Neural progenitor cell (in vitro differentiated cells): ENCODE measurements at places on chromosomes 1 and 21. TPM values are rescaled to one million over a fixed set of nuclear protein-coding genes. Genes with fewer than 3 reads are reported as not detected.

DNA sequence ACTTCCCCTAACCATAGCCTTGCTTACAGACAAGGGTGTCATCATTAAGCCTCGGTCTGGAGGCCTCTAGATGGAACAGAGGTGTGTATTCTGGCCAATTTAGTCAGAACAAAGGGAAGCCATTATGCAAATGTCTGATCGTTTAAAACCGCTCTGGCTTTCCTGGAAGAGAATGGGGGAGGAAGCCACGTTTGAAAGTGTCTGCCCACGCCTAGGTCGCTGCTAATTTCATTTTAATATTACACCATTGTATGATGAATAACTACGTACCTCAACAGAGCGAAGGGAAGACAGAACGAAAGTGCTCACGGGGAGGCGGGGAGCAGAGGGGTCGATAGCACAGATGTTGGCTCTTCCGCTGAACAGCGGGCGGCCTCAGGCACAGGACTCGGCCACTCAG lies 41.1 kb upstream of the CSF3R start:
- H3K27ac ChIP-seq, result no peak overlapping the region
- peaks cover 13% of the 10 kb centered on the region for H3K4me1 ChIP-seq
- no peaks in the 10 kb centered on the region for H3K27me3 ChIP-seq
- H3K36me3 ChIP-seq, result no peaks in the 10 kb centered on the region
- no peak overlapping the region for H3K4me3 ChIP-seq
- no peak for DNase-seq

The CAPN8 gene
- not detected in 2 replicates for total RNA-seq

The CLEC20A gene
- not detected in 2 replicates for total RNA-seq

GRCh38 chr21:37389456-37389855 lies 22.9 kb downstream of the DYRK1A start:
- H3K36me3 ChIP-seq, result no peaks in the 10 kb centered on the region
- no peak for DNase-seq
- H3K27ac ChIP-seq, result no peak overlapping the region
- H3K4me3 ChIP-seq, result no peak overlapping the region
- H3K4me1 ChIP-seq, result peaks cover 28% of the 10 kb centered on the region

DNA sequence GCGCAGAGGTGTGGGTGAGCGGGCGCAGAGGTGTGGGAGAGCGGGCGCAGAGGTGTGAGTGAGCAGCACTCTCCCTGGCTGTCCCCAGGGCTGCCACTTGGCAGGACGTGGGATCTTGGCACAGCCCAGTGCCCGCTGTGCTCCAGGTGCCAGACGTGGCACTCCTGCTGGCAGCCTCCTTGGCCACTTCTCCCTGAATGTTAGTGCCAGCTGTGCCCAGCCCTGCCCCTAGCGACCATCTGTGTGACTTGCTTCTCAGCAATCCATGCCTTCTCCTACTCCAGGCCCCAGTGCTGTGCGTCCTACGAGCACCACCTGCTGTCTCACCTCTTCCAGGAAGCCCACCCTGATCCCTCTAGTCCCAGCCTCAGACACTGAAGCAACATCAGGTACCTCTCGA lies 30.5 kb downstream of the KRTAP10-1 start:
- H3K4me1 ChIP-seq, result peaks cover 7% of the 10 kb centered on the region
- no peaks in the 10 kb centered on the region for H3K36me3 ChIP-seq
- no peaks in the 10 kb centered on the region for H3K27me3 ChIP-seq
- DNase-seq, result no peak

The C1orf53 gene
- total RNA-seq, result 1.4 and 5.4 TPM in 2 replicates

GRCh38 chr1:182786223-182786994 lies 3.2 kb upstream of the NPL start:
- H3K27me3 ChIP-seq, result peaks cover 44% of the 10 kb centered on the region
- H3K36me3 ChIP-seq, result no peaks in the 10 kb centered on the region
- H3K27ac ChIP-seq, result no peak overlapping the region
- H3K4me1 ChIP-seq, result peaks cover 17% of the 10 kb centered on the region
- no peak overlapping the region for H3K4me3 ChIP-seq
- peak; percentile 82 for DNase-seq

GRCh38 chr1:242025681-242026080 lies 26.8 kb upstream of the MAP1LC3C start:
- no peak overlapping the region for H3K27ac ChIP-seq
- DNase-seq, result peak; percentile 55
- H3K27me3 ChIP-seq, result no peaks in the 10 kb centered on the region
- no peak overlapping the region for H3K4me3 ChIP-seq

The ECM1 gene
- 0.30 and 0.65 TPM in 2 replicates for total RNA-seq

DNA sequence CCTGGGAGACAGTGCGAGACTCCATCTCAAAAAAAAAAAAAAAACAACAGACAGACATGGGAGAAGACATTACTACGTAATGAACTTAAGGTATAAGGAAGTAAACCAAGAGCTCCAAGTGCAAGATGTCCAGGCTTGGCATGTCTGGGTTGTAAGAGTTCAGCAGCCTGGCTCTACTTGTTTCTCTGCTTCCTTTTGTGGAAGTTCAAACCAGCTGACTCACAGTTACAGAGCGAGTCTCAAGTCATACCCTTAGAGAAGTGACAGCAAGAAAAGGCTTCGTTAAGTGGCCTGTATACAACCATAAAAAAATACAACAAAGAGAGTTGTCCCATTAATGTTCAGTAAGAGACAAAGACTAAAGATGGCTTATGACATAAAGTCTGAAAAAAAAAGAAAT lies 1.3 kb downstream of the RIT1 start:
- no peak overlapping the region for H3K27ac ChIP-seq
- no peaks in the 10 kb centered on the region for H3K4me1 ChIP-seq
- DNase-seq, result no peak
- H3K27me3 ChIP-seq, result no peaks in the 10 kb centered on the region

DNA sequence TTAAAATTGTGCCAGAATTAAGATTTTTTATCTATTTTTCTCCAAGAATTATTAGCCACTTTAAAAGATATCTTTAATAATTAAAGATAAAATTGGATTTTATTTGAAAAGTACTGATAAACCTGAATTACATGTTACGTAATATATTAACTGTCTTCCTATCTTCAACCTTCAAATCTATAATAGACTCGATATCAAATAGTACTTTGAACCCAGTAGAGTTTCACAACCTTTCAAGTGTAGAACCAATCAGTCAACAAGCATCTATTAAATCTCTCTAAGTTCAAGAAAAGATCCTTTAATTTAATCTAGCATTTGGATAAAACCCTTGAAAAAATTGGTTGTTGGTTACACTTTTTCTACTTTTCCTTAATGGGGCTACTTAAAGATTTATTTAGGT lies 271.4 kb downstream of the GPR52 start:
- H3K4me3 ChIP-seq, result no peak overlapping the region
- no peak overlapping the region for H3K27ac ChIP-seq
- no peaks in the 10 kb centered on the region for H3K27me3 ChIP-seq

DNA sequence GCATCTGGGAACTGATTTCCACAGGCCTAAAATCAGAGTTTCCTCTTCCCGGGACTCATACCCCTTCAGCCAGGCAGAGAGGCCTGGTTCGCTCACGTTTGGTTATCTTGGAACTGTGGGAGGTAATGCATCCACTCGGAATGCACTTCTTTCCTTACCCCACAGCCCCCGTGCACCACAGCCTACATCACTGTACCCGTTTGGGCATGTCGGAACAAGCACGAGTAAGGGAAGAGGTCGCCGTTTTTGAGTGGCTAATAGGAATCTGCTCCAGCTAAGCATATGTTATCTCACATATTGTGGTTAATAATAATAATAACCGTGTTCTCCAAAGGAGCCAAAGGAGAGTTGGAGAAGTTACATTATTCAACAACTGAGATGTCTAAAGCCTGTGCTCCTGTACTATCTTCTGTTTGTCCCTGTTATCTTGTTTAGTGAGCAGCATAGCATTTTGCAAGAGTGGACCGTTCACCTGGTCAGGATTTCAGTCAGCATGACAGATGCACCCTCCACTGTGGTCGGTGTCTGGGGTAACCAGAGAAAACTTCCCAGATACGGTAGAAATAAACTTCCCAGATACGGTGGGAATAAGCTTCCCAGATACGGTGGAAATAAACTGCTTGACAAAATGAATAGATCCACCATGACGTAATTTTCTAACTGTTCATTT lies 198.6 kb downstream of the SDCCAG8 start:
- no peak for DNase-seq
- H3K36me3 ChIP-seq, result no peaks in the 10 kb centered on the region
- no peaks in the 10 kb centered on the region for H3K27me3 ChIP-seq
- H3K4me1 ChIP-seq, result peaks cover 5% of the 10 kb centered on the region
- H3K27ac ChIP-seq, result no peak overlapping the region
- no peak overlapping the region for H3K4me3 ChIP-seq

DNA sequence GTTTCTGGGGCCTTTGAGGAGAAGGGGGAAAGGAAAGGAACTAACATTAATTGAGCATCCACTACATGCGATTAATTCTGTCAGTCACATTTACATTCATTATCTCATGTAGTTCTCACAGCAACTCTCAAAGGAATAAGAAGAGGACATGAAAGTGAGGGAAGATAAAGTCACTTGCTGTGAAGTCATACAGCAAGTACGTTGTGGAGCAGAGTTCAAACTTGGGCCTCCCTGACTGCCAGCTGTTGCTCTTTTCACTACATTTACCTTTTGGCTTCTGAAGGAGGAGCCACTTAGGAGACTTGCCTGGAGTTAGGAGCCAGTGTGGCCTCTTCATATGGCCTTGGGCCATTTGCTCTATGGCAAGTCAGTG lies 6.2 kb downstream of the ZNF691 start:
- H3K27me3 ChIP-seq, result no peaks in the 10 kb centered on the region
- H3K36me3 ChIP-seq, result peaks cover 4% of the 10 kb centered on the region
- peaks cover 8% of the 10 kb centered on the region for H3K4me1 ChIP-seq
- no peak overlapping the region for H3K27ac ChIP-seq
- DNase-seq, result no peak

The LCE1A gene
- total RNA-seq, result not detected in 2 replicates

DNA sequence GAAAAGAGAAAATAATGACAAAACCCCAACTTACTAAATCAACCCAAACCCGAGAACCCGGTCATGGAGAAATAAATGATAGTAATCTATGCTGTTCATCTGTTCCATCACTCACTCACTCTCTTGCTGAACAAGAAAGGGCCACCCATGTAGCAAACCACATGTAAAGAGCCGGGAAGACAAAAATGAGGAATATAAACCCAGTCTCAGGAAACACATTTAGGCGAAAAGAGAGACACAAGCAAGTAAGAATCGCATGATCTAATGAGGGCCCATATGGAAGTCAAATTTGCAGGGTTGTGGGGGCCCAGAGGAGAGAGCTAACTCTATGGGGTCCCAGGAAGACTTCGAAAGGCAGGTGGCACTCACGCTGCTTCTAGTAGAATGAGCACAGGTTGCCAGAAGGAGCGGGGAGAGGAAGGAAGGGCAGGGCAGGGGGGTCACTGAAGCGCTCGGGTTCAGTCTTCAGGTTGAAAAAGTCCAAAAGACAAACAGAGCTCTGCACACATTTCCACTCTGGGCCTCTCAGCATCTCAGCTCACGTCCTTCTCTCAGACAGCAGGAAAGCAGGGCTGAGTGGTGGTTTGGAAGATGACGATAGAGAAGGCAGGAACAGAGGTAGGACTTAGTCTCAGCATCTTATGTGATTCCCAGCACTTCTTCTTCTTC lies 142.9 kb upstream of the KRTAP19-8 start:
- no peaks in the 10 kb centered on the region for H3K36me3 ChIP-seq
- H3K4me1 ChIP-seq, result no peaks in the 10 kb centered on the region
- no peak overlapping the region for H3K27ac ChIP-seq
- no peaks in the 10 kb centered on the region for H3K27me3 ChIP-seq
- no peak overlapping the region for H3K4me3 ChIP-seq
- no peak for DNase-seq

The PTGER3 gene
- total RNA-seq, result under 0.01 and 0.09 TPM in 2 replicates

DNA sequence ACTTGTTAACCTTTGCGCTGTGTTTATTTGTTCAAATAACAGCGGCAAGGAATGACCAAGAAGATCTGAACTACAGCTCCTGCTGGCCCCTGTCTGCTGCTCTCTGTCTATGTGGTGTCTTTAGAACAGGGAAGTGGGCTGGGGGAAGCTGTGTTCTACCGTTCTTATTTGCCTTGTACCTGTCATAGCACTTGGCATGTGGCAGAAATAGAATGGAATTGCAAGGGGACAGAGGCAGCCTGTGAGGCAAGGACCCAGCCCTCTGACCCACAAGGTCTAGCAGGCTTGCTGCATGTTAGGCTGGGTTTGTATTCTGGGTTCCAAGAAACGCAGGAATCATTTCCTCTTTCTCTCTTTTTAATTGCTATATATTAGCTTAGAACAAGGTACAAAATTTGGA lies 20.7 kb downstream of the HMGCS2 start:
- H3K36me3 ChIP-seq, result no peaks in the 10 kb centered on the region
- H3K27ac ChIP-seq, result no peak overlapping the region
- DNase-seq, result no peak
- H3K4me1 ChIP-seq, result peaks cover 13% of the 10 kb centered on the region
- H3K4me3 ChIP-seq, result no peak overlapping the region

DNA sequence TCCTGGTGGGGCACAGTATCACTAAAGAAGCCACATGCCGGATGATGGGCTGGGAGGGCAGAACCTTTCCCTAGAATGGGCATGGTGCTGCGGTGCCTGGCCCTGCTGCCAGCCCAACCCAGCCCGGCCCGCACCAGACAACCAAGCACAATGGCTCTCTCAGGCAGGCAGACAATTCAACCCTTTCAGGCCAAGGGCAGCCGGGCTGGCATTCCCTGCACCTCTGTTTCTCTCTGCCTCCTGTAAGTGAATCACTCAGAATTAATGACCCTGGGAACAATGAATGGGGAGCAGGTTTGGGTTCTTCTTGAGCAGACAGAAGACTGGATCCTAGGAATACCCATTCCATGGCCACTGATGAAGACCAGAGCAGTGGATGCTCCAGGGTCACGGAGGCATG lies 41.0 kb upstream of the IFFO2 start:
- H3K4me1 ChIP-seq, result no peaks in the 10 kb centered on the region
- no peaks in the 10 kb centered on the region for H3K27me3 ChIP-seq
- H3K4me3 ChIP-seq, result no peak overlapping the region
- DNase-seq, result no peak

DNA sequence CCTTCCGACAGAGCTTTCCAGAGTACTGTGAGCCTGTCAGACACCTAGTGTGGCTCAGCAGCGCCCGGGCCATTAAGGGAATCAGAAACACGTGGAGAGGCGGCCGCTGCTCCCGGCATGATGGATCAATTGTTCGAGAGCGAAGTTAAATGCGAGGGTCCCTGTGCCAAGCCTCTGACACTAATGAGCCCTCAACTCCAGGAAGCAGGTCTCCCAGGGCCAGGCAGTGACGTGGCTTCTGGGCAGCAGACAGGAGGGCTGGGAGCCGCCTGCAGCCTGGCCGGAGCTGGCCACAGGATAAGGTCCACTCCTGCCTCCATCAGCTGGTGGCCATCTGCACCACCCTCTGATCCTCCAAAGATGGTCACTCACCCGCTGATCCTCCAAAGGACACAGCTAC lies 67.5 kb upstream of the CLDN14 start:
- peaks cover 9% of the 10 kb centered on the region for H3K4me1 ChIP-seq
- no peak overlapping the region for H3K27ac ChIP-seq
- no peaks in the 10 kb centered on the region for H3K36me3 ChIP-seq
- no peak overlapping the region for H3K4me3 ChIP-seq
- no peak for DNase-seq
